ENCODE measurements at places on chromosomes 2 and 18. TPM values are rescaled to one million over a fixed set of nuclear protein-coding genes. Genes with fewer than 3 reads are reported as not detected.

DNA sequence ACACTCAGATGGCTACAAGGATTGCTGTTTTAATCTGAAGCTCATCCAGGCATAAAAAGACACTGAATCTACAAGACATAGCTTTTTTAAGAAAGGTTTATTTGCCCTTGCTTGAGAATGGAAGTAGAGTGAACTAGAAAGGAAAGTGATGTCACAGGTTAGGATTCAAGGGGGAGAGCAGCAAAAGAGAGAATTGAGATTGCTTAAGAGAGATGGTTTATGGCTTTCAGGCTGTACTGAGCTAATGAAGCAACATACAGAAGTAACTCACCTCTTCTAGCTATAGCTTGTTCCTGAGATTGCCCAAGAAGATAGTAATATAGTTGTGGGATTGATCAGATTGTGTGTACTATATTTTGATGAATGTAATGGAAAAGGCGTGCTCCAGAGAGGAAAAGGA is 26.1 kb upstream of the ACVR2A start:
- no peak for DNase-seq

DNA sequence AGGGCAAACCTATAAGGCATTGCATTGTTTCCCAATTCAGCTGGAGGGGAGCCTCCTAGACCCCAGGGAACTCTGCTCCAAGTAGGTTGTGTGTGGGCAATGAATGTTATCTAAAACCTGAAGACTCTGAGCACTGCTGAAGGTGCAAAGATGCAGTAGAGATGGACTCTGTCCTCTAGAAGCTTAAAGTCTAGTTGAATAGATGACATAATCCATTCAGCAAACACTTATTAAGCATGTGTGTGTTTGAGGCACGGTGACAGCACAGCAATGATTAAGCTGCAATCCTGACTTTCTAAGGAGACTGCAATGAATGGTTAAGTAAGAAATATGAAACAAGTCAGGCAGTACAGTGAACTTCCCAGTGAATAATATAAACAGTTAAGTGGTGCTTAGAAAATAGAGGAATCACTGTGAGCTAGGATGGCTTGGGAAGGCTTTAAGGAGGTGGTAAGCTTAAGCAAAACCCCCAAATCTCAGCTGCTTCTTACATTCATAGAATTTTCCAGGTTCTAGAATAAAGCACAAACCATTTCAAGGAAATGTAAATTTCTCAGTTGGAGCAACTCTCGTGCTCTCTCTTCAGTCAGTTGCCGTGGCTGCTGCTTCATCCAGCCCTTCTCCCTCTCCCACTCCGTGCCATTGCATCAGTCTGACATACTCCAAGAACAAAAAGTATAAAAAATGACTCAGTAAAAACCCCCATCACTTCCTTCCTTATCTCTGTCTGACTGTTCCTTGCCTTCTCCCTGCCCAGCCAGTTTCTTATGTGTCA is 19.1 kb downstream of the MXD1 start:
- DNase-seq, result no peak

GRCh38 chr2:229408356-229408755 is 137.3 kb upstream of the PID1 start:
- DNase-seq, result no peak

- DNase-seq, result no peak
These were observed 30.5 kb upstream of the SNRNP27 start for GRCh38 chr2:69863298-69863697.

DNA sequence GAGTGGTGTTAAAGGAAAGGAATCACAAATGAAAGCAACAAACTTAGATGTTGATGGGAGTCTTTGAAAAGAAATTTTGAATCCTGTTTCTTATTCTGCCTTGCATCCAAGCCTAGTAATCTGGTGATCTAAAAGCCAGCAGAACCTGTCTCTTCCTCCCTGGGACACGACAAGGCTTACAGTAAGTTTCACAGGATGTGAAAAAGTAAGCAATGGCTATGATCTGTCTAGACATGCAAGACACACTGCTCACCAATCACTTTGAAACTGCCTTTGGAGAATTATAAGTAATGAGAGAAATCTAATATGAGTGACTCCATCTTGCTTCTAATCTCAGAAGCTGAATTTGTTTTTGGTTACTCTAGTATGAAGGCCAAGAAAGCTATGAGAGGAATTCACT is 103.7 kb downstream of the KCNH7 start:
- no peak for DNase-seq

DNA sequence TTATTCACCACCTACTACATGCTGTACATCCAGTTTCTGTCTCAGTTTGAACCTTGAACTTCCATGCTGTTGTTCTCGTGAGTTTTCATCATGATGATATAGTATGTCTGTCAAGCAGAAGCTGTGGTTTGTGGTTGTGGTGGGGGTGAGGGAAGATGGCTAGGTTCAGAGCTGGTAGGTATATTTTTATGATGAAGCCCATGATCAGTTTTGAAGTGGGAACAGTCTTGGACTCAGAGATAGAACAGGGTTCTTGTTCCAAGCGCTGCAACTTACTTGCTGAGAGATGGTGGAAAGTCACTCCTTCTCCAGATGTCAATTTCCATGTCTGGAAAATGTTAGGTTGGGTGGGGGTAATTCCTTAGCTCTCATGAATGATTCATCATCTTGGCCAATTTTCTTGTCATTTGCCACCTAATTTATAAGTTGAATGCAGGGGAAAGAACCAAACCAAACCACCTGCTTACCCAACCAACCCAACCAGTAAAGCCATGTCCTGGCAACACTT is 21.6 kb downstream of the PMAIP1 start:
- DNase-seq, result no peak

- no peak for DNase-seq
These were observed 16.4 kb downstream of the DYNAP start for GRCh38 chr18:54607213-54608027.

DNA sequence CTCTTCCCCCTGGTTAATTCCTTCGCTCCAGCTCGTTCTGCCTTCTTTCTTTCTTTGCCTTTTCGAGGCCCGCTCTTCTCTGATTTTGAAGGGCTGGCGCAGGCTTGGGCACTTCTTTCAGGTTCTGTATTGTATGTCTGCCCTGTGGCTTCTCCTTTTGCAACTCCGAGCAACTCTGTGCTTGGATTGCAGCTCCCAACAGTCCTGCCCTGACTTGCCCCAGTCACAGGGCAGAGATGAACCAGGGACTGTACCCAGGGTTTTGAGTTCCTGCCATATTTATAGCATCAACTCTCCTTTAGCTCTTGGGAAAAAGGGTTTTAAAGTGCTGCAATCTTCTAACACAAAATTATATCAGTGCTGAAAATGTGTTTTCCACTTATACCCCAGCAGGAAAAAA is 31.1 kb upstream of the CD8A start:
- no peak for DNase-seq

GRCh38 chr2:143422681-143423080 is 293.5 kb downstream of the ARHGAP15 start:
- no peak for DNase-seq

DNA sequence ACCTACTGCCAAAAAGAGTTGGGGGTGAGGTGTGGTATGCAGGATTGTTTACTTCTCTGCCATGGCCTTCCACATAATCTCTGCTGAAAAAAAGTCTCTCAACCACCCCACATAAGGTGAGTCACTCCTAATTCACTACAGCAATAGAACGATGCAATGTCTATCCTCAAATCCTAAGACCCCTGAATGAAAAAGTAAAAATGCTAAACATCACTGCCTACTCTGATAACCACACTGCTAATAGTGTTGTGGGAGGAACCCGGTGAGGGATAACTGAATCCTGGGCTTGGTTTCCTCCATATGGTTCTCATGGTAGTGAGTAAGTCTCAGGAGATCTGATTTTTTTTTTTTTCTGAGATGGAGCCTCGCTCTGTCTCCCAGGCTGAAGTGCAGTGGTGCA is 252.5 kb downstream of the PIEZO2 start:
- DNase-seq, result no peak

DNA sequence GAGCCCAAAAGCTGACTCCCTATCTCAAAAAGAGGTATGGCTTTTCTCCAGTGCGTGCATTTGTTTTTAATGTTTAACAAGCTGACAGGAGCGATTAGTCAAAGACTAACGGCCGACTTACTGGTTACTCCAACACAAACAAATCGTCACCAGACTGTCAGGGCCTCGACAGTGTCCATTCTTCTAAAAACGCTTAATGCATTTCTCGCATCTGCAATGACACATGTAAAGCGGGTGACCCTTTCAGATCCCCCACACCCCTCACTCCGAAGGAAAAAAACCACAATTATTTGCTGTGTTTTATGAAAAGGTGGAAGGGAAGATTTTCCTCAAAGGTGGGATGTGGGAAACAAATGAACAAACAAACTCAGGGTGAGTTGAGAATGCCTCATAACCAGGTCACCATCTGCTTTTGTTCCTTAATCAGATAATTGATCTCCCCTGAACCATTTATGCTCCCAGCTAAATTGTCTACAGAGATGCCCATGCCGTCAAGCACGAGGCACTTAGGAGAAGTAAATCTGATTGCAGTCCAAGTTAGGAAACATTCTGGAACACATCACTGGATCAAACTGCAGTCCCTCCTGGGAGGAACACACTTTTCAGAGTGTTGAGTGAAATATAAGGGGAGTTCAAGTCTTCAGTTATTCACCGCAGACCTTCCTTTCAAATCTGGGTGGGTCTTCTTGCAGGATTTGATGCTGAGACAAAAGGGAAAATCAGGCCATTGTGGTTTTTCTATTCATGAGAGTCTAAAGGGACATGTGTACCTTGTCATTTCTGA is 340.8 kb downstream of the CMPK2 start:
- no peak for DNase-seq

DNA sequence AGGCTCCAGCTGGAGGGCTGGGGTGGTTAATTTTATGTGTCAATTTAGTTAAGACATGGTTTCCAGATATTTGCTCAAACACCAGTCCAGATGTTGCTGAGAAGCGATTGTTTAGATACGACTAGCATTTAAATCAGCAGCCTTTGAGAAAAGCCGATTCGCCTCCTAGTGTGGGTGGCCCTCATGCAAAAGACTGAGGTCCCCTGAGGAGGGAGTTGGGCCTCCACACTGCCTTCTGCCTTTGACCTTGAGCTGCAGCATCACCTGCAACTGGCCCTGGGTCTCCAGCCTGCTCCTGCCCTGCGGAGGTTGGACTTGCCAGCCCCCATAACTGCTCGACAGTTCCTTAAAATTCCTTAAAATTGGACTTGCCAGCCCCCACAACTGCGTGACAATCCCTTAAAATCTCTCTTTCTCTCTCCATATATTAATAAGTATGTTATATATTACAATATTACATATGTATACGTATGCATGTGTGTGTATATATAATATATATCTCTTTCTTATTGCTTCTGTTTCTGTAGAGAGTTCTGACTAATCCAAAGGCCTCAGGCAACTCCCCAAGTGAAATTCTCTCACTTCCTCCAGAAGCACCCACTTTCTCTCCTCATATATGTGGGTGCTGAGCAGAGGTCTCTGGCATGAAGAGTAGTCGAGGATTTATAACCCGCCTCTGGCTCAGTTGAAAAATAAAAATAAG is 14.4 kb downstream of the FBLN7 start:
- no peak for DNase-seq

GRCh38 chr2:169704160-169704708 is 10.0 kb downstream of the PHOSPHO2 start:
- DNase-seq, result no peak

DNA sequence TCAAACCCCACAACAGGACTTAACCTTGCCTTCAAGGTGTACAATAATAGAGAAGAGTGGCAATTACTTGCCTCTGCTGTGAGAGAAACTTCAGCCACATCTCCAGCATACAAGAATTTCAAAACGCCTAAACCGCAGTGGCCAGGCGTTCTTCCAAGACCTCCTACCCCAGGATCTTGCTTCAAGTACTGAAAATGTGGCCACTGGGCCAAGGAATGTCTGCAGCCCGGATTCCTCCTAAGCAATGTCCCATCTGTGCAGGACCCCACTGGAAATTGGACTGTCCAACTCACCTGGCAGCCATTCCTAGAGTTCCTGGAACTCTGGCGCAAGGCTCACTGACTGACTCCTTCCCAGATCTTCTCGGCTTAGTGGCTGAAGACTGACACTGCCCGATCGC is 2.8 kb upstream of the CYB5A start:
- DNase-seq, result no peak

DNA sequence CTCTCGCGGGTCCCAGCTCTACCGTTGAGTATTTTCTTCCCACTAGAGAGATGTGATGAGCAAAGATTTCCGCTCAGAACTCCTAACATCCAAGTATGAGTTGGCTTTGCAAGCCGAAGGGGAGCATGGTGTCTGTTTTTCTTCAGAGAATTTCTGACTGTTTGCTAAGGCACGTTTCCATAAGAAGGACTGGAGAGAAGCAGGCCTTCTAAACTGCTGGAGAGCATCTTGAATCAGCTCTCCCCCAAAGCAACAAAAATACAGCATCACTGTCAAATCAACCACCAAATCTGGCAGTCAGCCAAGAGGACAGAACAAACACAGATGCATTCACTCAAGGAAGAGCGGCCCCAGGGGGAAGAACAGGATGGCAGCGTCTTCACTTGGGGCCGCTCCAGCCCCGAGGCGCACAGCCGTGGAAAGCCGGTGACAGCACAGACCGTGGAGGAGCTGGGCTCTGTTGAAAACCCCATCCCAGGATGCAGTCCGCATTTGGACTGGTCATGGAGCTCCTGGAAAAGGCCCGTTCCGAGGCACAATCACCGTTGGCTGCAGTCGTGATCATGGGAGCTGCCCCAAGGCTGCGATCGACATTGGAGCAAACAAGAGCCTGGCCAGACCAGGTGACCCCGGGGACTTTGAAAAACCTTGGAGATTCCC is 101.4 kb downstream of the NFATC1 start:
- no peak for DNase-seq

- DNase-seq, result peak; percentile 71
These were observed 24.6 kb downstream of the COX7A2L start for GRCh38 chr2:42336361-42336965.

DNA sequence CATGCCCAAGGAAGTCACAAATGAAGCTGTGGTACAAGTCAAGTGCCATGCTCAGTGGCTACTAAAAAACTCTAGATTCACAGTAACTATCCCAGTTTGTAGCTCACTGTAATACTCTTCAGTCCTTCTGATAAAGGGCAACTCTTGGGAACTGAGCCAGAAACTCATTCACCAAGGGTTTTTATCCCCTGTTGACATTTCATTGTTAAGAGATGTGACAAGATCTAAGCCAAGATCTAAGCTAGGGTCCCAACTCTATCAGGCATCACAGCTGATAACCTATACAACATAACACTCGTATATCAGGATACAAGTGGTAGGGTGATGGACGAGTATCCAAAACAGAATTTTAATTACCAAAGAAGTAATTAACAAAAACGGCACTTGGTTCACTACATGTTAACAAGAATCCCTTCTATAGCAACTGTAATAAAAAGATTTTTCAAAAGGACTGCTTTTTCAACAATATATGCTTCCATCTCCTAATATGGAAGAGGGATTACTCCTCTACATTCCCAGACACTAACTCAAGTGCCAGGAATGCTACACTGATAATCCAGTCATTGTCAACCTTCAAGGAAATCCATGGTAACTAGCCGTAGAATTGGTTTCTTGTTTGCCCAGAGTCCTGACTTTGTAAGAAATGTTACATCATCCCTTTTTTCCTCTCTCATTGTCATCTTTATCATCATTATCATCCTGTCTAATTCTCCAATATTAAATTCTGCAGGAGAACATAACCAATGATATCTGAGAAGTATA is 111.7 kb downstream of the CDH2 start:
- DNase-seq, result peak; percentile 25

IL36B gene
- total RNA-seq, result not detected

COBLL1 gene
- total RNA-seq, result 4.3 TPM

MLPH gene
- total RNA-seq, result not detected

MAP3K2 gene
- 27.7 TPM for total RNA-seq
